Kidney epithelial cell (primary cell): ENCODE measurements at places on chromosomes 6 and 20.
A peak's percentile ranks its signal among the peaks of the same experiment; 100 is the strongest.

DNA sequence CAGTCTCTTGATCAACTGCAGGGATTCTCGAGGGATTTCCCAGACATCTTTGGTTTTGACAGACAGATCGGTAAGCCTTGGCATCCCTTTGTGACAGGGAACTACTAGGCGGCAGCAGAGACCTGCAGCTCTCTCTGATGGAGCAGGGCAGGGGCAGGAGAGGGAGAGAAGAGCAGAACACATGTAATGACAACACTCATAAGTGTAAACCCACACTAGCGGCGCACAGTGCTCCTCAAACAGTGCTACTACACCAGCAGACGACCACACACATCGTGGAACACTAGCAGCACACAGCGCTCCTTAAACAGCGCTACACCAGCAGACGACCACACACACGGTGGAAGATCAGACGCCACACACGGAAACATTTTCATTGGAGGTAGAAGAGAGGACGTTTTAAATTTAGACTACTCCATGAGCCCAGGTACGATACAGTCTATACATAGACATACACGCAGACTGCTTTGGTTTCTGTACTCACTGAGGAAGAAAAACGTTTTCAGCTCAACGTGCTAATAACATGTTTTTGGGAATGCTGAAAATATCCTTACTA, 94.5 kb upstream of the TRAF3IP2 start:
- no peak for DNase-seq

DNA sequence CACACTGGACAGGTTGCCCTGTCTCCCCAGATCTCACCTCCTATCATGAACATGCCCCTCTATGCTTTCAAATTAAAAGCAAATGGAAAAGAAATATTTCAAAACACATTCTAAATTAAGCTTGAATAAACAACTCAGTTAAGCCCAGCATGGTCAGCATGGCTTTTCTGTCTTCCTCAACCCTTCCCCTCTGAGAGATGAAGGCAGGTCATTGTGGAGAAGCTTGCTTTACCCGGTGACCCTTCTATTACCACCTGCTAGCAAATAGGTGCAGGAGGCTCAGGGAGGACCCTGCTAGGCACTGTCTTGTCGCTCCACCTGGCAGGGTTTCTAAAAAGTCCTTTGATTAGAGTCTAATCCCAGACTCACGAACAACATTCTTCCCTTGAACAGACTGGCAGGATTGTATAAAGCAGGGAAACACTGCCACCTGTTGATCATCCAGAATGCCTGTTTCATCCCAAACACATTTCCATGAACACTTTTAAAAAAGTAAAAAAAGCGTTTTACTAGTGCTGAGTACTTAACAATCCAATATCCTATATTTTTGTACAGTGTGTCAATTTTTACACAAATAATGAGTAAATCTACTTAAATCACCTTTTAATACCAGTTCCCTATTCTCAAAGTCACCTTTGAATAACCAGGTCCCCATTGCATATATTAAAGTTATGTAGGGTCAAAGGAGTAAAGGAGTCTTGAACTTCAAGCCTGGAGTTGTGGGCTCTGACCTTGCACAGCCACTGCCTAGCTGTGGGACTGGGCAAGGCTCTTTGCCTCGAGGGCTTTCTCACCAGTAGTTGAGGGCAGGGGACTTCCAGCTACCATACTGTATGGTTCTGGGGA, 75.5 kb downstream of the GPR6 start:
- peak; percentile 14 for DNase-seq

DNA sequence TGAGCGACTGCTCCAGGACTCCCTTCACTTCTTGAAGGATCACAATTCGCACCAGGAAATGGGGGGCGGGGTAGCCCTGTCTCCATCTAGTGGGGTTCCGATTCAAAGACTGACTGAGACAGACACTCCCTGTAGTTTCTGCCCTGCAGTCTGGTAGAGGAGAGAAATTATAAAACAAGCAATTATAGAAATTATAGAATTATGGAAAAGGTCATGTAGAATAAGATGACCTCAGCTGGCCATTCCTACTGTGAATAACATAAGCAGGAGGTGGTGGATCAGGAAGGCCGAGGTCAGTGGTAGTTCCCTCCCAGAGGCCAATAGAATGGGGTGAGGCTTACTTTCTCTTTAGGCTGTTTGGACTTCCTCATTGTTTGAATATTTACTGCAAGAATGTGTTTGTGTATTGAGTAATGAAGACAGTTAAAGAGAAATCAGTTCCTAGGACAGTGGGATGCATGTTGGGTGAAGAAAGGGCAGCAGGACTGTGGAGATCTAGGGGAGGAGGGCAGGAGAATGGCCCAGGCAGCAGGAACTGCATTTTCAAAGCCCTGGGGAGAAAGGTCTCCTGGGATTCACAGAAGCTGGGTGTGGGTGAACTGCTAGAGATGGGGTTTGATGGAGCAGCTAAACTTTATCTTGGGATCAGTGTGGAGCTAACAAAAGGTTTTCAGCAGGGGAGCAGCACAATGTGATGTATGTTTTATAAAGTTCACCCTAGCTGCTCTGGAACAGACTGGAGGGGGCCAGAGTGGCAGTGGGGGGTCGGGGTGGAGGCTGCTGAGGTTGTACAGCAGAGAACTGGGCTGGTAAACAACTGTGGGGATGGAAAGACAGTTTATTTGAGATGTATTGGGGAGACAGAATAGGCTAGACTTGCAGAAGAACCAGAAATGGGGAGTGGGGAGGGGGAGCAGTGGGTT, 2.1 kb downstream of the ZNF341 start:
- no peak for DNase-seq

DNA sequence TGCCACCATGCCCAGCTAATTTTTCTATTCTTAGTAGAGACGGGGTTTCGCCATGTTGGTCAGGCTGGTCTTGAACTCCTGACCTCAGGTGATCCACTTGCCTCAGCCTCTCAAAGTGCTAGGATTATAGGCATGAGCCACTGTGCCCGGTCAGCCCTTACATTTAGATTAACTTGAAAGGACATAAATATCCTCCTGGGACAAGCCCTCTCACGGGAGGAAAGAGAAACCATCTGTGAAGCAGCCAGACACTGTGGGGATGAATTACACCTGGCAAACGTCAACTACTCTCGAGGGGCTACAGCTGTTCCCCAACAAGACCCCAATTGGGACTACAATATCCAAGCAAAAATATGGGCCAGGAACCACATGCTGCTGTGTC, 32.7 kb upstream of the SAMHD1 start:
- DNase-seq = no peak

DNA sequence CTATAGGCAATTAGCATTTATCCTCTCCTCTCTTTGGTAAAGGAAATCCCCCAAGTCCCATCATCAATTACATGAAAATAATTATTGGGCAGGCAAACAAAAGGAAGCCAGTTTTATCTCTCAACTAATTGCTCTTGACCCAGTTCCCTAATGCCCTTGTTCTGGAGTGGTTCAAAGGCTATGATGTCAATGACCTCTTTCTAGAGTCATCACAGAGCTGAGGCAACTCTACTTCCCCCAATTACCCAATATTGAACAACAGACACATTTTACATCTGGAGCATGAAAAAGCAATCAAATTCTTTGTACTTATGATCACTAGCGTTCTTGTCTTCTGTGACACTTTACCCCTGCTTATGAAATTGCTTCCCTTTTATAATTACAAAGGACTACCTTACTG, 43.5 kb downstream of the NT5E start:
- no peak for DNase-seq
